ENCODE measurements at places on chromosomes 3 and 15. TPM values are rescaled to one million over a fixed set of nuclear protein-coding genes. Genes with fewer than 3 reads are reported as not detected.

GRCh38 chr3:187209491-187209890 is 12.2 kb downstream of the RTP1 start:
- DNase-seq, result no peak

DNA sequence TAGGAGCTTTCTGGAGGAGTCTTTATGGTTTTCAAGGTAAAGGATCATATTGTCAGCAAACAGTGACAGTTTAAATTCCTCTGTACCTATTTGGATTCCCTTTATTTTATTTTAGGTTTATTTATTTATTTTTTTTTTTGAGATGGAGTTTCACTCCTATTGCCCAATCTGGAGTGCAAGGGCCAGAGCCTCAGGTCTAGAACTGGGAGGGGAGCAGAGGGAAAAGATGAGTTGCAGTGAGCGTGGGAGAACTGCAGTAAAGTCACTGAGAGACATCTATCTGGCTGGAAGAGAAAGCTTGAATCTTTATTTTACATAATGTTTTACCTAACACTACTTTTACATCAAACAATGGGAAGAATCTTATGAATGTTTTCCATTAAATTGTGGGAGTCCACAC is 49.5 kb upstream of the GK5 start:
- no peak for DNase-seq

GRCh38 chr3:152330559-152330958 is 61.8 kb downstream of the MBNL1 start:
- DNase-seq, result no peak

DNA sequence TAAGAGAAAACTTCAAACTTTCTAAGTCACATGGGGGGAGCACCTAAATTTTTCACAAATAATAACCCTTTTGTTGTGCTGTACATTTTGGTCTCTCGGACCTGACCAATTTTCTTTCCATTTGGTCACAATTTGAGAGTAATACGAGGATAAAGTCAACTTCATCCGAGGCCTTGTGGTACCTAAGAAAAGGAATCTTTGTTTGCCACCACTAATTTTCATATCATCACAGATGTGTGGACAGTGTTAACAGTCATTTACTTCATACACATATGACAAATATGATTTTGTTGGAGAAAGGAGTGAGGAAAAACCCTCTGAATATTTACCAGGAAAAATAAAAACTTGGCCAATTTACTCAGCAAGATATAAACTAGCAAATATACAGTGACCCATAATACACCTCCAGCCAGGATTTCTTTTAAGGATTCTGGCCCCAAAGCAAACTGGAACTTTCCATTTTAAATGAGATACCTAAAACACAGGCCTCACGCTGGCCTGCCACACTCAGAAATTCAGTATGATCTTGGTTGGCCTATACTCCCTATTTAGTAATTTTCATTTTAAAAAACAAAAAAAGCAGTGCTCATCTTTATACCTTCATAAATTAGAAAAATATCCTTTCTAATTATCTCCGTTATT is 40.7 kb downstream of the VGLL4 start:
- DNase-seq, result no peak

- DNase-seq, result no peak
These were observed 64.0 kb downstream of the ST6GAL1 start for GRCh38 chr3:186994000-186994955.

GRCh38 chr3:71710906-71711494 is 14.2 kb downstream of the EIF4E3 start:
- peak; percentile 43 for DNase-seq

RLBP1 gene
- not detected for total RNA-seq
